ENCODE measurements at places on chromosomes 1 and 21.

- no peak for DNase-seq
These were observed 9.3 kb downstream of the TTC3 start for GRCh38 chr21:37082375-37082774.

DNA sequence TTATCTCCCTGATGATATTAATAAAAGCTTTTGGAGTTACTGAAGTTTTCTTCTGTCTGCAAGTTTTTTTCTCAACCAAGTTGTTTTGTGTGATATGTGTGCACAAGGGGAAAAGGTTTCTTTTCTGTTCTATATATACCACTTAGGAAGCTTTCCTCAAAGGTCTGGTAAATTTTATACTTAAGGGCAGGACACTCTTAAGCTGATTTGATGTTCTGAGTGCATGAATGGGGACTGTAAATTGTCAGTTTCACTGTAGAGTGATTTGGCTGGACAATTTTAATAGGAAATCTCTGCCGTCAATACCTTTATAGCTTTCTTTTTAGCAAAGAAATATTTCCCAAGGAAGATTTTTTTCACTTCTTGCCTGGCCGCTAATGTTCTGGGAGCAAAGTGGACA, 354.7 kb downstream of the TGFB2 start:
- no peak for DNase-seq

DNA sequence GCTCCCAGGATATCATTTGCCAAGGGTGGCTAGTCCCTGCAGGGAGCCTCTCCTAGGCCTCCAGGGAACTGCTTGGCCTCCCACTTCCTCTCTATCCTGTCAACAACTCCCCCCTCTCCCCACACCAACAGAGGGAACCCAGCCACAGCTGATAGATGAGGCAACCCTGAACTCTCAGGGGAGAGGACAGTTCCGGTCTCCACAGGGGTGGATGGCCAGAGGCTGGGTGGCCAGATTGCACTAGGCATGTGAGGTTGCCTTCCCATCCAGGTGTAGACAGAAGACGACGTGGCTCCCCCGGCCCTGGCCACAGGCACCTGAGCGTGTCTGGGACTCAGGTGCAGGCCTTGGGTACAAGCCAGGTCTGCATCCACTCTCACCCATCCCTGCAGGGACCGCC, 53.3 kb downstream of the TOR1AIP2 start:
- DNase-seq: no peak

DNA sequence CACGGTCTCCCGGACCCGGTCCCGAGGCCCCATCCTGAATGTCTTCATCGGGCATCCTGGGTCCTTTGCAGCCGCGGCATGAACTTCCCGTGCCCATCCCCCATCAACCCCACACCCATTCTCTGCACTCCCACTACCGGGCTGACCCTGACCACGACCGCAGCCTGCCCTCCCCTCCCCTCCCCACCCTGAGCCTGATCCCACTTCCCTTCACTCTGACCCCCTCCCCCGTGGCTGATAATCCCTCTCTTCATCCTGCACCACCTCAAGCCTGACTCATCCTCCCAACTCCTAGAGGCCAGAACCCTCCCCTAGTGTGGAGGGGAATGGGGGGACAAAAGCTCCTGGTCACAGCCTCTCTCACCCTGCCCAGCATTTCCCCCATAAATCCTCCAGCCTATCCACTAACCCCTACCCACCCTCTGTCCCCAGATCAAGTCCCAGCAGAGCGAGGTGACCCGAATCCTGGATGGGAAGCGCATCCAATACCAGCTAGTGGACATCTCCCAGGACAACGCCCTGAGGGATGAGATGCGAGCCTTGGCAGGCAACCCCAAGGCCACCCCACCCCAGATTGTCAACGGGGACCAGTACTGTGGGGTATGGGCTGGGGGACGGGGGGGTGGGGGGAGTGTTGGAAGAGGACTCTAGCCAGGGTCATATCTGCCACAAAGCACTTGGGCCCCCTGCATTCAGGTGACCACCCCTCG, 602 bp downstream of the SH3BGRL3 start:
- DNase-seq: no peak

- no peak for DNase-seq
These were observed 50.7 kb downstream of the EBNA1BP2 start for GRCh38 chr1:43121256-43121900.

- no peak for DNase-seq
These were observed 116.6 kb upstream of the PROX1 start for GRCh38 chr1:213871179-213871578.

GRCh38 chr1:108053270-108054013, 88.5 kb upstream of the VAV3 start:
- DNase-seq: no peak

GRCh38 chr1:7519861-7520395, 251.2 kb upstream of the VAMP3 start:
- DNase-seq: no peak

DNA sequence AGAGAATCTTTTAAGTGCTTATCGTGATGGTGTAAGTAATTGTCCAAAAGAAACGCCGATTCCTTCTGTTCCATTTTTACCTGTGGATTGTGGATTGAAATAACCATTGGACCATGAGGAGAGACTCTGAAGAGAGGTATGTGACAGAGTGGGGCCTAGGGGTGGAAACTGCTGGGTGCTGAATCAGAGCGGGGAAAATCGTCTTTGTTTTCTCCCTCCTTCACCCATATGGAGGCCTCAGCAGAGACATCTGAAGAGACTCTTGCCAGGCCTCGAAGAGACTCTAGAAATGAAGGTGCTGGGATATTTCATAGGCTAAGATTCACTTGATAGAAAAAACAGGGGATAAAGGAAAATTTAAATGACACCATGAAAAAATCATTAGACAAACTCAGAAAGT, 1327.0 kb downstream of the BRINP3 start:
- no peak for DNase-seq

DNA sequence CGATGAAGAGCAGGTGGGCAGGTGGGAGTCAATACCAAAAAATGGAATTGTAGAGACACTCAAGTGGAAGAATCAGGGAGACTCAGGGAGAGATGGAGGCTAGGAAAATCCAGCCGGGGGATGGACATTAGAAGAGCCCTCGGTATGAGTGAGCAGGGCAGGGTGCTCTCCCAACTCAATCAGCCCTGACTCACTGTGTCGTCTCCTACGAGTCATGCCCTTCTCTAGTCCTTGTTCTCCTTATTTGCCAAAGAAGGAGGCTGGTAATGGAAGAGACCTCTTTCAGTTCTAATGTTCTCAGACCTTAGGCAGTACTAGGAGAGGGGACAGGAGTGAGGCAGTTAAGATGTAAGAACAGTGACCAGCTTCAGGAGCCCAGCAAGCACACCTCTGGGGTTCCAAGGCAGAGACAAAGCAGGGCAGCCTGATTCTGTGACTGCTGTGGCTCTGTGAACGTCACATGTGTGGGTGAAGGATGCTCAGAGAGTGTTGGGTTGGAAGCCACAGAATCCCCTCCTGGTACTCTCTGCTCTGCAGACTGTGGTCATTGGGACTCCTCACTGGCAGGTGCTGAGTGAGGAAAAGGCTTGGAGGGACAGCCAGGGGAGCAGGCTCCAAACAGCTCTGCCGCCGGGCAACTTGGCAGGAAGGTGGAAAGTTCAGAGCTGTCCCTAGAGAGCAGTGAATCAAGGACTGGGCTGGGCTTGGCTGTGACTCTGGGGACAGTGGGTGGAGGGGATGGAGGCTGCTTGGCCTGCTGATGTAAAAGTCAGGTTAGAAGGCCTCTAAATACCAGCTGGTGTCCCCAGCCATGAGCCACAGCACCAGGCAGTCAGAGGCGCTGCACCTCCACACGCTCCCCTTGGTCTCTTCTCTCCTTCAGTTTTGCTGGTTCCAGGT, 11.1 kb upstream of the GJA5 start:
- no peak for DNase-seq

DNA sequence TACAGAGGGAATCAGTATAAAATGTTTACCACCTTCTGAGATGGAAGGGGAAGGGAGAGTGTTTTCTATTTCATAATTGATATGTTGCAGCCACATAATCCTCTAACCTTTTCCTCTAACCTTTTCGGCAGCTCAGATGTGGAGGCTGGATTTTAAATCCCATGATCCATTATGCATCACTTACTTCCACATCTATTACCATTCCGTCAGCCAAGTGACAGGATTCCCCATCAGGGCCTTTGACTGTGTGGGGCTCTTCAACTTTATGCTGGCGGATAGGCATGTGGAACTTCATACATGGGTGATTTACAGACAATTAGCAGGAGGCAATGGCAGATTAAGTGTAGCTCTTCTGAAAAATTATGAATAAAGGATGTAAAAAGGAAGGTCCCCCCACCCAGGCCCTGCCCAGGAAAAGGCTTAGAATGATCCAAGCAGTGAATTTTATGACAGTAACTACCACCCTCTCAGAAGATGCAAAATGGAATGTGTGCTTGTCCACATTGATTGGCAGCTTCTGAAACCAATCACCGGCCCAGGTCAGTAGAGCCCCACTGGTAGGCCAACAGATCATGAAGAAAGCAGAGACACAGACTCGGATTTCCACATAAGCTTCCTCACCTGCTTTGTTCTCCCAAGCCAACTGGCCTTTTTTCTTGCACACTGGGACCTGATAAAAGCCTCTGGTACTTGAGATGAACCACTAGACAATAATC, 147.0 kb downstream of the ST6GALNAC5 start:
- DNase-seq: no peak

GRCh38 chr1:57600424-57600823, 176.6 kb upstream of the DAB1 start:
- DNase-seq: no peak

- peak; percentile 8 for DNase-seq
These were observed 36.6 kb upstream of the SLC44A3 start for GRCh38 chr1:94783342-94784189.

All from NCI-H2081 (cell line).